ENCODE measurements at places on chromosomes 11 and 22. TPM values are rescaled to one million over a fixed set of nuclear protein-coding genes. Genes with fewer than 3 reads are reported as not detected.

CHRNA10 gene
- total RNA-seq: 0.36 TPM

DNA sequence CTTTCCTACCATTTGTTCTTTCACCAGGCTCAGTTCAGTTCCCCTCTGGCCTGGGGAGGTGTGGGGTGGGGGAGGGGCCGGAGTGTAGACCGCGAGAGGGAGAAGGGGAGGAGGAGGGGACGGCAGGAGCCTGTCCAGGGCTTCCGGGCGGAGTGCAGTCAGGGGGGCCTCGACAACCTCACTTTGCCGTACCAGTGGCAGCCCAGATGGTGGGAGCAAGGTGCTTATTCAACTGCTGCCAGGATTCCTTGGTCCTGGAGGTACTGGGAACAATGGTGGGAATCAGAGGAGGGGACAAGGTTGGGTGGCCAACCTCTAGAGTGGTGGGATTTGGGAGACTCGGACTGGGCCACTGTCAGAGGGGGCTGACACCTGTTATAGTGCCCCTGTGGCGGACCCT is 1.2 kb downstream of the BACE1 start:
- H3K27ac ChIP-seq: no peak overlapping the region
- no peaks in the 10 kb centered on the region for H3K27me3 ChIP-seq
- peaks cover 20% of the 10 kb centered on the region for H3K4me1 ChIP-seq

RAB36 gene
- total RNA-seq: 1.1 TPM

SPI1 gene
- total RNA-seq: not detected

DNA sequence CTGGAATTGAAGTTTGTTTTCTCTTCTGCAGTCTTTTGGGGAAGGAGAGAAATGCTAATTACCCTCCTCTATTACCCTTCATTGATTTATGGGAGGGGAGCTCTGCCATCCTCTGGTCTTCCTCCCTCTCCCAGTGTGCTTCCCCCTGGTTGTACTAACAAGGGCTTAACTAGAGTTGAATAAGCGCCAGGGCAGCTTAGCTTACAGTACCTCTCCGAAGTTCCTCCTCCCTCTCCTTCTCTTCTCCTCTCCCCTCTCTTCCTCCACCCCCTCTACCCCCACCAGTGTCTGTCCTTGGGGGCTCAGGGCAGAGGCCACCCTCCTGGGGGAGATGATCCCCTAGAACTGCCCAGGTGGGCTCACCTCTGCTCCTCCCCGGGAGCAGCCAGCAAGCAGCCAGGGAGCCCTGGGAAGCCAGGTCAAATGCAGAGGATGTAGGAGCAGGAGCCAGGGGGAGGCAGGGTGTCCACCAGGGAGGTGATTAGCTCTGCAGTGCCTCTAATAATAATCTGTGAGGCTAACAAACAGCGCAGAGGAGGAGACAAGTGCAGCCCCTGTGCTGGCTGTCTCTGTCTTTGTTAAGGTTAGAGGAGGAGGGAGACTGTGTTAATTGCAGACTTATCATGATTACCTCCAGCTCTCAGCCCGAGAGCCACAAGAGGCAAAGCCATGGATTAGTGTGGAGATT is 191.6 kb upstream of the CADM1 start:
- H3K4me1 ChIP-seq: no peaks in the 10 kb centered on the region
- H3K4me3 ChIP-seq: no peak overlapping the region
- H3K36me3 ChIP-seq: no peaks in the 10 kb centered on the region
- no peaks in the 10 kb centered on the region for H3K27me3 ChIP-seq
- DNase-seq: no peak
- no peak overlapping the region for H3K27ac ChIP-seq

MAPK11 gene
- total RNA-seq: 7.0 TPM

SHISAL1 gene
- 2.2 TPM for total RNA-seq

DNA sequence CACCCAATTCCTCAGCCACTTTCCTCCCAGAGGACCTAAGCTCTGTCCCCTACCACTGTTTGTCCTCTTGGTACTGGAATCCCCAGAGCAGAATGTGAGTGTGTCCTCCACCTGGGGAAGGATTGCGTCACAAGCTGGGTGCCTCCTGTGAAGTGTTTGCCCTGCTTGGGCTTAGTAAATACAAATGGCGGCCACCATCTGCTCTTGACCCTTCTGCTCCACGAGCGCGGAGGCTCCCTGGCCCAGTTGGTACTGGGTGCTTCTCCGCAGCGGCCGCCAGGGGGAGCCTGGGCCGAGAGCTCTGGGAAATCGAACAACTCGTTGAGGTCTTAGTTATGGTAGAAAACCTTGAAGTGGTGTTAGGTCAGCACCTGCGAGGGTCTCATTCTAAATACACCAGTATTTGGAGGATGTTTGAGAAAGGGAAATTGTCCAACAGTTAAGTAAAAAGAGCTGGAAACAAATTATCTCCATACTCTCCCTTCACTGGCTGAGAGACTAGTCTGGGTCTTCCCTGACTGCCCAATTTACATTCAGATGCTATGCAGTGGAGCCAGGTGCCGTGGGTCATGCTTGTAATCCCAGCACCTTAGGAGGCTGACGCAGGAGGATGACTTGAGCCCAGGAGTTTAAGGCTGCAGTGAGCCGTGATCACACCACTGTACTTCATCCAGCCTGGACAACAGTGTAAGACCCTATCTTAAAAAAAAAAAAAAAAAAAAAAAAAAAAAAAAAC is 74.6 kb upstream of the TEAD1 start:
- no peak overlapping the region for H3K4me3 ChIP-seq
- no peak overlapping the region for H3K27ac ChIP-seq
- H3K27me3 ChIP-seq: no peaks in the 10 kb centered on the region
- no peaks in the 10 kb centered on the region for H3K36me3 ChIP-seq
- peaks cover 12% of the 10 kb centered on the region for H3K4me1 ChIP-seq
- peak; percentile 42 for DNase-seq

DNA sequence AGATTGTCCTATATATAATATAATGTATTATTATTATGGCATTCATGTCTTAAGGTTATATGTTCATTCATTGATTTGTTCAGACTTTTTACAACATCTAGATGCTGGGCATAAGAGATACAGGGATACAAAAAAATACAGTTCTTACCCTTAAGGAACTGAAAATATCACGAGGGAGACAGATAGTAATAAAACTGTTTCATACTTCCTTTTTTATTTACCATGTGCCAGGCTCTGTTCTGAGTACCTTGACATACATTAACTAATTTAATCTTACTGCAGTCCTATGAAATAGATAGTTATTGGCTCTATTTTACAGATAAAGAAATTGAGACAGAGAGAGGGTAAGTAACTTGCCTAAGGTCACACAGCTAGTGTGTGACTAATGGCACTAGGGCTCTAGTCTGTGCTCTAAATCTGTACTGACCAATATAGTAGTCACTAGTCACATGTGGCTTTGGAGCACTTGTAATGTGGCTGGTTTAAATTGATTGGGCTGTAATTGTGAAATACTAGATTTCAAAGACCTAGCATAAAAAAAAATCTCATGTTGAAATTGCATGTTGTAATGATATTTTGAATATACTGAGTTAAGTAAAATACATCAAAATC is 21.3 kb downstream of the TRIM44 start:
- no peak overlapping the region for H3K27ac ChIP-seq
- no peak overlapping the region for H3K4me3 ChIP-seq
- DNase-seq: peak; percentile 14
- H3K36me3 ChIP-seq: no peaks in the 10 kb centered on the region
- H3K27me3 ChIP-seq: no peaks in the 10 kb centered on the region
- H3K4me1 ChIP-seq: 0 out of 2 replicates have a peak, but pooled peaks cover 5% of the 10 kb centered on the region

CCDC87 gene
- not detected for total RNA-seq

SEZ6L gene
- not detected for total RNA-seq

- no peaks in the 10 kb centered on the region for H3K27me3 ChIP-seq
- H3K4me1 ChIP-seq: no peaks in the 10 kb centered on the region
Observed at GRCh38 chr11:68506908-68507307, 46.4 kb downstream of the PPP6R3 start.

FOSL1 gene
- 656 TPM for total RNA-seq

GRCh38 chr11:1772270-1773130 is 8.8 kb upstream of the CTSD start:
- peak overlapping the region; percentile 53 for H3K4me3 ChIP-seq
- H3K4me1 ChIP-seq: peaks cover 32% of the 10 kb centered on the region
- no peaks in the 10 kb centered on the region for H3K27me3 ChIP-seq
- peak; percentile 85 for DNase-seq

CNIH2 gene
- total RNA-seq: 5.2 TPM

MDK gene
- 232 TPM for total RNA-seq

DNA sequence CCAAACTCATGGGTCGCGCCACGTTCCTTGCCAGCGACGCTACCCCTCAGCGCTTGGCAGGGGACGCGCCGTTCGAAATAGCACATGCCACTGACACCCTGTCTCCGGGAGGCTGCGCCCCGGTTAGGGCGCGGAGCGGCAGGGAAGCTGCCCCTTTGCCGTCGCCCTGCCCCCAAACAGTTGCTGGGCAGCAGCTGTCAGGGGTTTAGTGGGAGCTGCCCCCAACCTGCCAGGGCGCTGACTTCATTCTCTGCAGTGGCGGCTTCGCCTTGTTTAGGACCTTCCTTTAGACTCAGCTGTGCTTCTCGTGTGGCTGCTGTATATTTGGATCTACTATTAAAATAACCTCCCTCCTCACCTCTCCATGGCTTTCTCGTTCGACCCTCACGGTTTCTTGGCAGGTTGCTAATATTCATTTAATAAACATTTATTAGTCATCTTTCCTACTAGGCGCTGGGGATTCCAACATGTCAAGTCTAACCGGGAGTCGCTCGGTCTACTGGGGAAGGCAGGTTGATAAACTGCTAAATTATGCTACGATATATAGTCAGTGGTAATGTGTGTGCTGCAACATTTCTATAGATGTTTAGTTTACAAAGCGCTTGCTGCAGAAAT is 782 bp downstream of the TMEM109 start:
- peaks cover 10% of the 10 kb centered on the region for H3K36me3 ChIP-seq
- peak overlapping the region; percentile 73 for H3K27ac ChIP-seq
- no peaks in the 10 kb centered on the region for H3K27me3 ChIP-seq
- peaks cover 36% of the 10 kb centered on the region for H3K4me1 ChIP-seq

DNA sequence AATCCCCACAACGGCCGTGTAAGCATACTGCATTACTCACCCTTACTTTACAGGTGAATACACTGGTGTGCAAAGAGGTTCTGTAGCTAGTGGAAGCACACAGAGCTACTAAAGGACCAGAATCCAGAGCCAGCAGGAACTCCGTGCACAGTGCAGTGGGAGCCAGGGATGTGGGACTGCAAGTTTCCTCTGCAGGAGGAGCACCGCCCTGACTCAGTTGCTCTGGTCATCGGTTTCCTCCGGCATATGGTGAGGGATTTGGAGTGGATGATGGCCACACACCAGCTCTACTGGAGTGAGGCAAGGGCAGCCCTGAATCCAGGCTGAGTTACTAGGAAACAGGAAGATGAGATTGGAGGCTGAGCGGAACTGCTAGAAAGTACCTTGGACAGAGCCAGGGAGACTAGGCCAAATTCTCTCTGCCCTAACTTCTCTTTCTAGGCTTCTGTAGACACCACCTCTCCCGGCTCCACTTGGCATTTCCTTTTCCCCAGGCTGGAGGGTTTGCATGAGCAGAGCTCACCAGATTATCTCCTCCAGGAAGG is 18.2 kb upstream of the C22orf42 start:
- H3K27me3 ChIP-seq: no peaks in the 10 kb centered on the region
- H3K27ac ChIP-seq: no peak overlapping the region

- no peaks in the 10 kb centered on the region for H3K27me3 ChIP-seq
- DNase-seq: peak; percentile 67
- no peaks in the 10 kb centered on the region for H3K36me3 ChIP-seq
- peak overlapping the region; percentile 67 for H3K27ac ChIP-seq
- H3K4me3 ChIP-seq: peak overlapping the region; percentile 0
Observed at GRCh38 chr11:93498641-93499040, 44.5 kb downstream of the SMCO4 start.

All from PC-3 (cell line).